ENCODE measurements at places on chromosomes 2 and 18. TPM values are rescaled to one million over a fixed set of nuclear protein-coding genes. Genes with fewer than 3 reads are reported as not detected.

Gene OTOS
- total RNA-seq: not detected

Gene RALB
- 59.2 TPM for total RNA-seq

Gene AOX1
- 0.15 TPM for total RNA-seq

Gene IL36B
- not detected for total RNA-seq

Gene DOK6
- not detected for total RNA-seq

Gene POTEI
- not detected for total RNA-seq

Gene CD226
- 102 TPM for total RNA-seq

Gene CAD
- total RNA-seq: 39.7 TPM

Gene CELF4
- not detected for total RNA-seq

DNA sequence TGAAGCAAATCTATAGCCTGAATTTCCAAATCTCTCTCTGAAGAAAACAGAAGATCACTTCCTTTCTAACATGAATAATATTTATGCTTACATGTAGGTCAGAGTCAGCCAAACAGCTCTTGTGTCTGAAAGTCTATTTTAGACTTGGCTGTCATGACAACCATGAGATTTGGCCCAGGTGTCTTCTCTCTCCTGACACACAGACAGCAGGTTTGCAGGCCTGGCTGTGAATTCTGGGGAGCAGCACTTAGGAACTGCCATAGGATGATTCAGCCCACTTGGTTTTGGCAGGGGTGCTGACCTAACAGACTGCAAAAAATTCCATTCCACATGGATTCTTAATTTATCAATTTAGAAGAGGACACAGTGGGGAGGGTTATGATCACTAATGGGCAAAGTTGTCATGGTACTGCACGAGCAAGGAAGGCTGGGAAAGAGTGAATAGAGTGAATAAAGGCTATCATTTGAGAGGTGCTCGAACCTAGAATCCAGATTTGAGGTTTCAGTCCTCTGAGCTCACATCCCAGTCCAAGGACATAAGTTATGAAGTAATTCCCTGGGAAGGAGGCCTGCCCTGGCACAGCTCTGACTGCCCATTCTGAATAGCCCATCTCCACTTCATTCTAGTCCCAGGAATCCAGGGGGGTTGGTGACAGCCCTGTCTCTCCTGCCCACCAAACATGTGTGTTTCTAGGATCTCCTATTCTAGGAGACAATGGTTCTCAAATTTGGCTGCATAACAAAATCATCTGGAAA is 453.9 kb upstream of the TRIB2 start:
- DNase-seq: no peak

DNA sequence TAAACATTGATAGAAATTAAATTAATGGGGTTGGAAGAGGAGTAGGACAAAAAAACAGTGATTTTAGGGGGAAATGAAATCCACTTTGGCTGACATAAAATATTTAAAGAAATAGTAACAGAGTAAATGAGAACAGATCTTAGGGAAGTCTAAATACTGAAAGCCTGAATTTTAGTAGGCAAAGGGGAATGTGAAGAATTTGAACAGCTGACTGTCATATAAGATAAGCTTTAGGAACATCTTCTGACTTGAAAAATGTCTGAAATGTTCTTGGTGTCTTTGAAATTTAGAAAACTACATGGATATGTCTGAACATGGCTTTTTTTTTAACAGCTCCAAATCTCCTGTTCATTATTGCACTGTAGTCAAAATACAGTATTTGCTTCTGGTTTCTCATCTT is 150.3 kb downstream of the CALCRL start:
- DNase-seq: no peak

DNA sequence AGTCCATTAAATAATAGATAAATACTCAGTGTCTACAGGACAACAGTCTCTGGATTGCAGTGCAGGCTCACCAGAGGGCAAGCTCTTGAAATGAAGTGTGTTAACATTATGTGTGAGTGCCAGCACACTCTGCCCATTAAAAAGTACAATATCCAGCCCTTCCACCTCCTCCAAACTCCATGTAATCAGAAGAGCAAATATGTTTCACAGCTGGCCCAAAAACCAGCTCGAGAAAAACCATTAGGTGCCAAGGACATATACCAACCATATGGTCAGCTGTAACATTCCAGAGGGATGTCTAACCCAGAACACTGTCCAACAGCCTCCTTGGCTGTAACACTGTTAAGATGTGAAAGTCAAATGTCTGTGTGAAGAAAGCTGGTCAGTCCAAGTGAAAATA is 112.2 kb downstream of the ZNF385B start:
- DNase-seq: no peak

- DNase-seq: no peak
Measured at GRCh38 chr2:9262671-9263171, 56.1 kb downstream of the ASAP2 start.

DNA sequence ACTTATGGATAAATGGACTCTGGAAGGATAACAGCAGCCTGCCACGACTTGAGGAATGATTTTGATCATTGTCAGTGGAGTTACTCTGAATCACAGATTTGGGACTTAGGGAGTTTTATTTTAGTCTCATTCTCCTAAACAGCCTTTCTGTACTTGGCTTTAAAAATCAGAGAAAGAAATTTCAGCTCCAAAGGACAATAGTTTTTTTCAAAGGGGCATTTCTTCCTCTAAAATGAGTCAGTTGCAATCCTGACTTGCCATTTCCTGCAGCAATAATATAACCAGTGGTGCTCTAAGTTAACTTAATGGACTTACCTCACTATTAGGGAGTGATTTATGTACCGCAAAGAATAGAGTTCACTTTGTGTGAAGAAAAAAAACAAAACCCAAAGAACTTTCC is 35.1 kb upstream of the MTX2 start:
- no peak for DNase-seq

GRCh38 chr18:26813043-26813442 is 52.5 kb downstream of the AQP4 start:
- no peak for DNase-seq

- DNase-seq: no peak
Measured at GRCh38 chr18:57015451-57015850, 131.4 kb upstream of the BOD1L2 start.

DNA sequence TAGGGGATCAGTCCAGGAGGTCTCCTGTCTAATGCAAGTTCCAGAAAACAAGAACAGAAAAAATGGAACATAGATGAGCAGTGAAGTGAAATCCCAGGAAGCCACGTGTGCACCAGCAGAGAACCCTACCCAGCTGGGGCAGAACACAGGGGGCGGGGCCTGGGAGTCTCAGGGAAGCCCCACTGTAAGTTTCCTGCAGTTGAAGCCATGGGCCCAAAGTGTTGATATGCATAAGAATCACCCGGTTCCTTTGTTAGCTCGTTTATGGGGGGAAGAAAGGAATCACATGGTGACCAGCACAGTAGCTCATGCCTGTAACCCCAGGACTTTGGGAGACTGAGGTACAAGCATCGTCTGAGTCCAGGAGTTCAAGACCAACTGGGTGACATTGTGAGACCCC is 131.3 kb downstream of the INO80D start:
- DNase-seq: no peak

DNA sequence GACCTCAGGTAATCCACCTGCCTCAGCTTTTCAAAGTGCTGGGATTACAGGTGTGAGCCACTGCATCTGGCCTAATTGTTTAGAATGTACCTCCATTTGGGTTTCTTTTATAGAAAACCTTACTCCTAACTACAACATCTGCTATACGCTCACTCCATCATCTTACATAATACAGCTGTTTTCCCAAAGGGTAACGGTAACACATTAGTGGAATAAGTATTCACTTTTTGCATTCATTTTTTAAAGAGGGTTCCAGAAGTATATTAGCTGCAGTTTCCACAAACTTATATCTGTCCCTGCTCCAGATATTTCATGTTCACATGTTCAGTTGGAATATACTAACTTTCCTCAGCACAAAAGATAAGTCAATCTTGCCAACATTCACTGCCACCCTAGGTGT is 640.1 kb upstream of the FSHR start:
- no peak for DNase-seq

DNA sequence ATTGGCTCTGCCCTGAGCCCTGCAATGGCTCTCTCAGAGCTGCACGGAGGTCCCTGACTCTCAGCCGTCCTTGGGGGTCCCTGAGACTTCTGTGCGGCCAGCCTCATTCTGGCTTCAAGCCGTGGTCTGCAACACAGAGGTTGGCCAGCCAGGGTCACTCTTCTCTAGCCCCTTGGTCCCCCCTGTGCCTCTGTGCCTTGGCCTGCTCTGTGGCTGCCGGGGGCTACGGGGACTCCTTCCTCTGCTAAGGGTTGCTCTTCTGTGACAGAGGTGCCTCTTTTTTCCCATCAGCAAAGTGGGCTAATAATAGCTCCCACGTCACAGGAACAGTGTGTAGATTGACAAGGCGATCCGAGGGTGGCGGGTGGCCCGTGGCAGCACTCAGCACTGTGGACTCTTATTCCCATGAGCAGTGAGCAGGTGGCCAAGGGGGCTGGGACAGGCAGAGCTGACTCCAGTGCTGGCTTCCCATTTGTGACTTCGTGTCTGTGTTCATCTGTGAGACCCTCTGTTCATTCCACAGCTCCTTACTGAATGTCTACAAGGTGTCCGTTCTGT is 19.4 kb downstream of the INHBB start:
- no peak for DNase-seq

GRCh38 chr18:77530732-77531131 is 281.1 kb downstream of the GALR1 start:
- DNase-seq: no peak

- DNase-seq: no peak
Measured at GRCh38 chr2:848099-848498, 102.5 kb upstream of the SNTG2 start.

GRCh38 chr18:54284981-54285785 is 15.9 kb downstream of the POLI start:
- DNase-seq: peak; percentile 79

DNA sequence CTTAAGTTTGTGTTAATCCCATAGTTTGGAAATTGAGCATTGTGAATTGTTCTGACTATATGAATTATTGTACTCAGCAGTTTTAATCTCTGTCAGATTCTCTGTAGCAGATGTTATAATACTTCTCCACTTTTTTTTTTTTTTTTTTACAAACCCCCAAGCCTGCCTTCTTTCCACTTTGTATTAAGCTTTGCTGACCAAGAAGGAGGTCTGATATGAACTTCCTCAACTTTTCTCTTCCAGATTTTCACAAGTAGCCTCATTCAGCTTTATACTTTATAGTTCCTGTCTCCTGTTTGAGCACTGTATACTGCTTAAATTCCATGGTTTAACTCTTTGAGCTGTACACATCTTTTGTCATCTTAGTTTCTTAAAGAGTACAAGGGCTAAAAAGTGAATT is 105.0 kb downstream of the HAUS1 start:
- no peak for DNase-seq

- DNase-seq: no peak
Measured at GRCh38 chr2:118851650-118852049, 4.2 kb upstream of the EN1 start.

GRCh38 chr2:100936972-100937542 is 65.0 kb upstream of the RPL31 start:
- DNase-seq: no peak

GRCh38 chr2:168320267-168320666 is 72.9 kb upstream of the STK39 start:
- no peak for DNase-seq

DNA sequence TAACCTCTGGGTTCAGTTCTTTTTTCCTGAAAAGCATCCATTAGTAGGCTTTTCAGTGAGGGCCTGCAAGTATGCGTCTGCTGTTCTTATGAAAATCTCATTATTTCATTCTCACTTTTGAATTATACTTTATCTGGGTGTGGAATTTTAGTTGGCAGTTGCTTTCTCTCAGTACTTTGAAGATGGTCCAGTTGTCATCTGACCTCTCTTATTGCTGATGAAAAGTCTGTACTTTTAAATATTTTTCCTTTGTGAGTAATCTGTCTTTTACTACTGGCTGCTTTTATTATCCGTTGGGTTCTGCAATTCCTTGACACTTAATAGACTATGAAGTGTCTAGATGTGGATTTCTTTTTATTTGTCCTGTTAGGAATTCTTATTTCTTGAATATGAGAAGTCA is 307.8 kb downstream of the CYP26B1 start:
- DNase-seq: no peak

DNA sequence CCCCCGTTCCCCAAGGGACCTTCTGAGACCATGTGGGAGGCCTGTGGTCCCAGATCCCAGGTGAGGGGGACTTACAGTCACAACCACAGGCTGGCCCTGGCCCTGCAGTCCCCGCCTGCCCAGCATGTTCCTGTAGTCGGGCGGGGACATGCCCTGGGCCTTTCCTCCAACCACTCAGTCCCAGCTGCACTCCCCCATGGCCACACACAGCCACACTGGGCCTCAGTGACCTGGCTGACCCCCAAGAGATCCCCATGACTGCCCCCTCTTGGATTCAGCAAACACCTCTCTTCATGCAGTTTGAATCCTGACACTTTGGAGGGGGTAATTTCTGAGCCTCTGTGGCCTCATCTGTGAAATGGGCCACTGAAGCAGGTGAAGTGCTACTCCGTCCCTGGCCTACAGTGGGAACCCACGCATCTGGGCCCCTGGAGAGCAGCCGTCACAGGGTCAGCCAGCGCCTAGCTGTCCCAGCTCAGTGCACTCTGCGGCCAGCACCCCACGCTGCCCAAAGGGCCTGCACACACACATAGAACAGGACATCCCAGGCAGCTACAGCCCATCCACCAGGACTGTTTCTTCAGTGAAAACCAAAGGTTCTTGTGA is 12.7 kb upstream of the ARHGEF4 start:
- no peak for DNase-seq

- no peak for DNase-seq
Measured at GRCh38 chr2:54470266-54470938, 14.3 kb downstream of the SPTBN1 start.

GRCh38 chr2:71216501-71216900 is 10.4 kb downstream of the PAIP2B start:
- DNase-seq: no peak

Data from activated CD4-positive, alpha-beta memory T cell treated with anti-CD3 and anti-CD28 coated beads, Interleukin-2, amount 10 ng/mL, durations not matched to agents 7 days and 5 days (primary cell).